ENCODE measurements at places on chromosomes 6 and 20. TPM values are rescaled to one million over a fixed set of nuclear protein-coding genes. Genes with fewer than 3 reads are reported as not detected.

- DNase-seq: no peak
Observed at GRCh38 chr6:163094881-163095280, 319.6 kb upstream of the QKI start.

DNA sequence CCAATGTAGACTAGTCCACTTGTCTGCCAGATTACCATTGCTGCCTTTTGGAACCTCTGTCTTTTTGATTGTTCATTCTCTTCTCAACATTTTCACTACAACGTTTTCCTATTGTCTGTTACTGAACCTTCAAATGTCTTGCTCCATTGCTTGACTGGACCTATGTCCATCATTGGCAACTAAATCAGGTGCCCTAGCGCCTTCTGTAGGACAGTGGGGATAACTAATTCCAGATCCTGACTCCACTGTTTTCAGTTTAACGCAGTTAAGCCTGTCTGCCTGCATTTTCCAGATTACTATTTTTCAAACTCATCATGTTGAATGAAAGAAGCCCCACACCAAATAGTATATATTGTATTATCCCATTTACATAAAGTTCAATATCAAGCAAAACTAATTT lies 433.6 kb downstream of the RNF144B start:
- DNase-seq: no peak

GRCh38 chr6:3205913-3206312 lies 21.5 kb downstream of the TUBB2B start:
- DNase-seq: peak; percentile 72

Gene CFB
- 1.9 TPM for total RNA-seq

DNA sequence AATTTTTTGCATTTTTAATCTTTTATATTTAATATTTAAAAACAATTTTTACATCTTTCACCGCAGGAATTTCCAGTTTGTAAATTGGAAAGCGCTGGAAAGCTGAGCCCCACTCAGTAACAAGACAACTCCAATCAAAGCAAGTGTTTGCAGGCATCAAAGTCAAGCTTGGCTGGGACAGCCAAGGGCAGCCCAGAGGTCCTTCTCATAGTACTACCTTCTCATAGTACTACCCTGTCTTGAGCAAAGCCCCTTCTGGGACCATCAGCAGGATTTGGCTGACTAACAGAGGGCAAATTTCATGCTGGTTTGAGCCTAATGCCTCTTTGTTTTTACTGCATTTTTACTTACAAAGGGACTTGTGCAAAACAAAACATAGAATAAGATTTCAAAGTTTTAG lies 228.3 kb downstream of the SIM1 start:
- DNase-seq: no peak

GRCh38 chr6:13550656-13551055 lies 23.7 kb upstream of the SIRT5 start:
- DNase-seq: no peak

DNA sequence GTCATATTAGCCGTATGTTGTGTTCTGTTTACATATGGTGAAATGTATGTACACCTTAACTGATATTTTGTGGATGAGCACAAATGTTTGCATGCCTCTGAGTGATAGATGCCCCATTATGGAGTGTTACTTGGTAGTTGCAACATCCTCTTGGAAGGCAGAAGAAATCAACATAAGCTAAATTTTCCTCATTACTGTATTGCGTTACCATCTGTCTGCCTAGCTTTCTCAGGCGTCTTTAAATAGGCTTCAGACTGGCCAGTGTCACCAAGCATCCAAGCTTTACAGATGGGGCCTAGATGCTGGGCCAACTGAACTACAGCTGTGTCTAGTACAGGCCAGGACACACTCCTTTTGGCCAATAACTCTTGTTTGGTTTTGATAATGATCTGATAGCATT lies 250.6 kb downstream of the SAMD5 start:
- DNase-seq: no peak

GRCh38 chr6:13935190-13935880 lies 10.6 kb downstream of the RNF182 start:
- DNase-seq: no peak

GRCh38 chr20:54645445-54646155 lies 170.2 kb downstream of the DOK5 start:
- DNase-seq: peak; percentile 31

DNA sequence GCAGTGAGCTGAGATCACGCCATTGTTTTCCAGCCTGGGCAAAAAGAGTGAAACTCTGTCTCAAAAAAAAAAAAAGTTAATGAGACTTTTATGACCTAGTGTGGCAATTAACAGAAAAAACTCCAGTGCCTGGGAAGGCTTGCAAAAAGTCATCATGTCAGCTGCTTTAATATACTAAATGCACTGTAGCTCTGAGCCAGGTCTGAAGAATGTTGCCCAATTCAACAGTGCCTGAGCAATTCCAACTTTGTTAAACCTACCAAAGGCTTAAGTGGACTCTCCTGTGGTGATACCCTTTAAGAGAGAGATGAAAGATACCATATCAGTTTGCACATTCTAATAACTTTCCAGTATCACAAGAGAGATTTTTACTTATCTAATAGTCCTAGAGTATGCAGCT lies 6.5 kb upstream of the ROS1 start:
- DNase-seq: no peak

GRCh38 chr6:168386973-168387372 lies 54.0 kb upstream of the SMOC2 start:
- no peak for DNase-seq

- no peak for DNase-seq
Observed at GRCh38 chr6:13654496-13654895, 39.4 kb downstream of the NOL7 start.

Gene RIPPLY2
- total RNA-seq: not detected

DNA sequence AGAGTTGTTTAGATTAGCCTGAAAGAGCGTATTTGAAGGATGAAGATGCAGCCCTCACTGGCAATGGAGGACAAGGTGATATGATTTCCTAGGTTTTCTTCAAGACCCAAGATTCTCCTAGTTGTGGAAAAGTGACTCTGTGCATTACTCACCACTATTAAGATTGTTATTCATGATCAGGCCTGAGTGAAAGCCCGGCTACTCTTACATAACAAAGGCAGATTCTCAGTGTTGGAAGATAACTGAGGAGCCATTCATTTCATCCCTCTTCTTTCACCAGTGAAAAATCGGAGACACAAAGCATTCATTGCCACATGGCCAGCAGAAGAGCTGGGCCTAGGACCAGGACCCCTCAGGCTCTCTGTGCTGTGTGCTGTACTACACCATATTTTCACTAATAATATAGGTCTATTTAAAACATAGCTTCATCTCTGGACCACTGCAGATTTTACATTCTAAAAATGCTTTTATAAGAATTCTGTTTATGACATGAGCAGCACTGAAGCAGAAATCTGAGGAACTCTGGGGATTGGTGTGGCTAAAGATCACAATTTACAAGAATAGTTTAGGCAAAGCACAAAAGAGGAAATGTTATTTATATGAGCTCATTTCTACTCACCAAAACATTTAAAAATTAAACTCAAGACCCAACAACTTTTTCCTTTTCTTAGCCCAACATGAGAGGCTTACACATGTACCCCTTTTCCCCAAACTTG lies 181.9 kb upstream of the CCN2 start:
- DNase-seq: peak; percentile 31

DNA sequence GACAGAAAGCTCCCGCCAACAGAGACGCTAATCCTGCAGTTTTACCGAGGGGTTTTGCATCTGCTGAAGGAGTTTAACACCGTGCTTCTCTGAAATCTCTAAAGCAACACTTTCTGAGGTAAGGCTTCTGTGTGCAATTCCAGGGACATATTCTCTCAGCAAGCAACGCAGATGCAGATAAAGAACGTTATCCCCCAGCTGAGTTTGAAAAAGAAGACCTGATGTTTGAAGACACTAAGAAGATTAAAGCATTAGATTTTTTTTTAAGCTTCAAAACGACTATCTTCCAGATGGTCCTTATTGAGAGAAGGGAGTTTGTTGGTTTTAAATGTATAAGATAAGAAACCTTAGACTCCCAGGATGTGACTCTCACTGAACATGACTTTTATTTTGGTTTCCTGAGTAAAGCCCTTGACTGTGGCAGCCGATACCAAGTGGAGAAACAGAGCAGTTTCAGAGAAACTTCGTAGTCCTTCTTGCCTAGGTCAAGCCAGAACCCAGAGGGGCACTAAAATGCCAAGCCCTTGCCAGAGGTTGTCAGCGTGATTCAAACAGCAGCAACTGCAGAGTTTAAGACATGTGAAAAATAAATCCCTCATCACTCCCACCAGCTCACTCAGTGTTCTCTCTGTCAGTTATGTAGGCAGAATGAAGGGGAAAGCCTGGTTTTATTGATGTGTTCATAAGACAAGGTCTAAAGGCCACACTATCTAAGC lies 353.3 kb upstream of the CNR1 start:
- DNase-seq: no peak

DNA sequence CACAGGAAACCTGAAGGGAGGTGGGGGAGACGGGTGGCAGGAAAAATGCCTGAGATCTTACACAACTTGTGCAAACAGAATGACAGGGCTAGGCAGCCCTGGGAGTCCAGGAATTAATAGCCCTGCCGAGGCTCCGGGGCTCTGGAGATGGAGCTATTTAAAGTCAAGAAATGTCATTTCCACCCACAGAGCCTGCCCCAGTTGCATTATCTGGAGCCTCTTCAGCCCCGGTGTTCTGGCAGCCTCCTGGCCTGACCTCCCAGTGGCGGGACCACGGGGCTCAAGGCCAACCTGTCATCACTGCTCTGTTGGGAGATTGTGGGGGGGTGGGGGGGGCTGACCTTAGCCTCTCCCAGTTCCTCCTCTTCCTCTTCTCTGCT lies 28.5 kb upstream of the SCUBE3 start:
- peak; percentile 28 for DNase-seq

Gene RAB44
- 0.07 TPM for total RNA-seq

DNA sequence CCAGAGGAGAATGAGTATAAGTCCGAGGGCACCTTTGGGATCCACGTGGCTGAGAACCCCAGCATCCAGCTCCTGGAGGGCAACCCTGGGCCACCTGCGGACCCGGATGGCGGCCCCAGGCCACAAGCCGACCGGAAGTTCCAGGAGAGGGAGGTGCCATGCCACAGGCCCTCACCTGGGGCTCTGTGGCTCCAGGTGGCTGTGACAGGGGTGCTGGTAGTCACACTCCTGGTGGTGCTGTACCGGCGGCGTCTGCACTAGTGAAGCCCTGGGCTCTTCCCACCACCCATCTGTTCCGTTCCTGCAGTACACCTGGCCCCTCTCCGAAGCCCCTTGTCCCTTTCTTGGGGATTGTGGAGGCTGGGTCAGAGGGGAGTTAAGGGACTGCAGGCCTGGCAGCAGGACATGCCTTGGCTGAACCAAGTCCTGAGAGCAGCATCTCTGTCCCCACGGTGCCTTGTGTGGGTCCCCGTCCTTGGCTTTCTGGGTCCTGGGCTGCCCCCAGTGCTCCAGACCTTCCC lies 19.3 kb downstream of the MAVS start:
- DNase-seq: no peak

GRCh38 chr20:21632735-21633053 lies 72.8 kb upstream of the PAX1 start:
- DNase-seq: no peak

- DNase-seq: no peak
Observed at GRCh38 chr6:167569041-167569805, 244.3 kb downstream of the TTLL2 start.

GRCh38 chr6:29919506-29920445 lies 22.6 kb upstream of the HLA-A start:
- DNase-seq: no peak

Gene BEND6
- 2.7 TPM for total RNA-seq

Gene ESF1
- total RNA-seq: 12.9 TPM

GRCh38 chr6:155895641-155896040 lies 440.0 kb upstream of the NOX3 start:
- DNase-seq: no peak

Gene RNF39
- total RNA-seq: not detected

- no peak for DNase-seq
Observed at GRCh38 chr6:154622618-154623336, 110.4 kb upstream of the SCAF8 start.
